ENCODE measurements at places on chromosomes 4 and X.

DNA sequence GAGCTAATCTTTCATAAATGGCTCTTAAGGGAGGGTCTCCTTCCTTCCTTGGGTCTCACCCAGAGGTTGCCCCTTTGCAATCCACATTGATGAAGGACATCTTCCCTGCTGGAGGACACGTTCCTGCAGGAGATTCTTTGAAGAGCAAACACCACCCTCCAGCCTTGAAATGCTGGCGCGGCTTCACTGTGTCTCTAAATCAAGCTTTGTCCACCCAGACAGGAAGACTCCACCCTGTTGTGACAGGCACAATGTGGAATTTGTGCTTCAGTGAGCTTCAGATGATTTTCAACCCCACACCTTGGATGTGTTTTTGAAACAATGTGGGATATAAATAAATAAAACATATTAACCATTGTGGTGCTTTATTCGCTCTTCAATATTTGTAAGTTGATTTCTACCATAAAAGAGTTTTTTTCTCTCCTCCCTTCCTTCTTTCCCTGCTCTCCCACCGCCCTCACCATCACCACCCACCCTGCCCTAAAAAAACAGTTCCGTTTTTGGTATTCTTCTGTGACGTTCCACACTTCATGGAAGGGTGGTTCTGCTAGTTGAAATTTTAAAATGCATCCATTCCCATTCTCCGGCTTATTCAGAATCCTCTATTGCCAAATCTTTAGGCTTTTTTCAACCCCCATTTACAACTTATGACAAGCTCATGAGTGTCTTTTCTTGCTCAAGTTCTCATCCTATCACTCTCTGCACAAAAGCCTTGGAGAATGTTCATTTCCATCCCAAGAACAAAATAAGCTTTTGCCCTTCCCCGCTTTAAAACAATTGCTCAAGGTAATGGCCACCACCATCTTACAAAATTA lies 264.3 kb downstream of the RAPGEF2 start:
- DNase-seq = peak; percentile 45

- DNase-seq = peak; percentile 72
Measured at GRCh38 chr4:151676301-151676700, 84.5 kb downstream of the GATB start.

DNA sequence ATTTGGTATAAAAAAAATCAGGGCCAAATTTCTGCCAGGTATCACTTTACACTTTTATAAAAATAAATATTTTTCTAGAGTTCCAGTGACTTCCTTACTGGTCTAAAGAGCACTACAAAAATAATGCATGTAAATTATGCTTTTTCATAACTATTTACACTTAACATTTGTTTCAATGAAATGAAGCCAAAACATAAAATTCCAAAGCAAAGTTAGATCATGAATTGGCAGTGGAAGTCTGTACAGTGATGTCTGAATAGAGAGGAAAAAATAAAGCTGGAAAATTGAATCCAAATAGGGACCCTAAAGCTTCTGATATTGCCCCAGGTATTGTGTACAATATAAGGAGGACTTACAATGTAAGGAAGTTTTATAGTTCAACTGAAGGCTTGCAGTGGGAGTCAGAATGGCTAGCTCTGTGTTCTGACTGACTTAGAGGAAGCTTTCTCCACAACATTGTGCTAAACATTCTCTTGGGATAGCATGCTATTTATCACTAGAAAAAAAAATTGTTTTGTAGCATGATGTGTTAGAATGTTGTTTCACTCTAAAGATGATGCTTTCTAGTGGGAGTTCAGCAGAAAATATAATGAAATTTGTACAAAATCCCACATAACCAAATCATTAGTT lies 288.2 kb upstream of the UGT8 start:
- DNase-seq = no peak

DNA sequence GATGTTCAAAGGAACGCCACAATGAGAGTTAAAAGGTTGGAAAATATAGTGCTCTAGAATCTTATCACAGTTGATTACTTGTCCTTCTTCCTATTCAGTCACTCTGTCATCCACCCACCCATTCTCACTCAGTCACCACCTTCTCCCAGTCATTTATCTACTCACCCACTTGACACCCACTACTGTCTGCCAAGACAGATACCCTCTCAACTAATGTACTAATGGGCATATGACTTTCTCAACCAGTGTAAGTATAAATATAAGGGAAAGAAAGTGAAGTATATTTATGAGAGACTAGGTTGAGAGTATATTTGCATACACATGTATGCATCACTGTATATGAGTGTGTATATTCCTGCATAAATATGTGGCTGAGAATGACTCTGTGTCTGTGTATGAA lies 20.0 kb downstream of the MID2 start:
- DNase-seq = no peak

DNA sequence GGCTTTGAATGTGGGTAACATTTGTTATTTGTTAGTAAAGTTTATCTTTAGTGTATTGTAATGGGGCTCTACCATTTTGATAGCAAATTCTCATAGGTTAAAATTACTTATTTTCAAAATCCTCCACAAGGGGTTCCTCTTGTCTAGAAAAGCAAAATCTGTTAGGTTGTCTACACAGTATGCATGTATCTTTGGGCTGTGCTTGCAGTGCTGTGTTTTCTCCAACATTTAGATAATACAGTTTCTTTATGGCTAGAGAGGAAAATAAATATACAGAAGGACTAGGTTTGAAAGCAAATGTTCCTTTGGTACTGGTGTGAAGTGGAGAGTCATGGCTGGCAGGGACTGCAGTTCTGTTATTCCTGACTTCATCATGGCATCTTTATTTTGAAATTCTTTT lies 40.3 kb downstream of the POLR2B start:
- no peak for DNase-seq

DNA sequence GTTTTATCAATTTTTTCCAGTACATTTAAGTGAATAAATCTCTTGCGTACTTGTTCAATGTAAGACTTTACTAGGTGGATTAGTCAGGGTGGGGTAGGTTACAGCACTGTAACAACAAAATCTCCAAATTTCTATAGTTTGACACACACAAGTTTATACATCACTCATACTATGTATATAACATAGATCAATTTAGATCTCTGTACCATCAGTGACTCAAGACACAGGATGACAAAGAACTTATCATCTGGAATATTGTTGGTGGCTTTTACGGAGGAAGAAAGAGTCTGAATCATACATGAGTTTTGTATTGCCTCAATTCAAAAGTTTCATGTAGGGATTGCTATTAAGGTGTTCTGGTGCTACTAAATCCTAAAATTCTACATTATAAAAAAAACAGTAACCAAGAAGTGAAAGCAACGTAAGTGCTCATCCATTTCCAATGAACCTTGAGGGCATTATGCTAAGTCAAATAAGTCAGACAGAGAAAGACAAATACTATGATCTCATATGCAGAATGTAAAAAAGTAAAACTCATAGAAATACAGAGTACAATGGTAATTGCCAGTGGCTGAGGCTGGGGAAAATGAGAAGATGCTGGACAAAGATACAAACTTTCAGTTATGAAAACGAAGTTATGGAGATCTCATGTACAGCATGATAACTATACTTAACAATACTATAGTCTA lies 98.0 kb upstream of the DKK2 start:
- DNase-seq = no peak

DNA sequence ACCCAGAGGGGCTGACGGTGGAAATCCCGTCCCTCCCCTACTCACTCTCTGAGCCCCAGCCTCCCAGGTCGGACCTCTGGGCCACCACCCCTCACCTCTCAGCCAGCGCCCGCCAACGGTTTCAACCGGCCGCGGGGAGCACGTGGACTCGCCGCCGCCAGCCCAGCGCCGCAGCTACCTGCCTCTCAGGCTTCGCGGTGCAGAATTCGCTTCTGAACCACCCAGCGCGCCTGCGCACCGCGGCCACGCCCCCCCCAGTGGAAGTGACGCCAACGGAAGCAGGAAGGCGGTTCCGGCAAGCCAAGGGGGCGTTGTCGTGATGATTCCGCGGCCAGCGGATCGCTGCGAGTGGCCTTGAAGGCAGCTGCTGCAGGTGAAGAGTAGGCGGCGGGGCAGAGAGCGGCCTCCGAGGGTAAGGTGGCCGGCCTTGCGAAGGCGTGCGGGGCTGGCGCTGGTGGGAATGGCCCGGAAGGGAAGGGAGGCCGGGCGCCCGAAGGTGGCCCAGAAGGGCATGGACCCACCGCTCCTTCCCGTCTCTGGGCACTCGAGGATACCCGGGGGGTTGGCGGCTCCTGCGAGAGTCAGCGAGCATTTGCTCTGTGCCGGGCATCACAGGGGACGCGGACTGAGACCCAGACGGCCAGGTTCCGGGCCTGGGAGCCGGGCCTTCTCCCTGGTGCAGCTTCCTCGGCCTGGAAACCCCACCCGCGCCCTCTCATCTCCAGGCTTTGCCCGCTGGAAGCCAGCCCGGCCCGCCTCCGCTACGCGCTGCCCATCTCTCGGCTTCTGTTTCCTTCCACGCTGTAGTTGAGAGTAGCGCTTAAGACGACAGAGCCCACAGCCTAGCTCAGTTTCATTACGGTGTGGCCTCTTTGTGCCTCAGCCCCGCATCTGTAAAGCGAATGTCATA lies at the start of the genes LYAR and ZBTB49:
Gene LYAR (minus strand): TSS at position 214 of the 910 bp plus-strand sequence. CDS start 6,412 bp downstream, outside the sequence.
Gene ZBTB49 (plus strand): TSS at position 311 of the 910 bp plus-strand sequence. CDS start 9,695 bp downstream, outside the sequence.
- peak; percentile 99 for DNase-seq

DNA sequence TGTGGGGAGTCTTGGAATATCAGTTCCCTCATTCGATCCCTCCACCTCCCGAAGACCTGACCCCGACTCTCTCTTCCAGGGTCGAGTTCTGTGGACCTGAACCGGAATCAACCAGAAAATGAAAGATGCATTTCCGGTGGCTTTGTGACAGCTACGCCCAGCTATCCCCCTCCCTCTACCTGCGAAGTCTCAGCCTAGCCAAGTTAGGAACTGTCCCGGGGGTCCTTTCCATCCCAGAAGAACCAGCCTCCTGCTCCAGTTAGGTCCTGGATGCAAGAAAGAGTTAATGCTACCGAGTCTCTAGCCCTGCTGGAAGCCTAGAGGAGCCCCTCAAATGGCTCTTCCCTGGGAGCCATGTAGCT lies 13.4 kb upstream of the ETDC start:
- no peak for DNase-seq

GRCh38 chr4:107098401-107098800 lies 62.3 kb upstream of the DKK2 start:
- no peak for DNase-seq

GRCh38 chr4:183898456-183898855 lies 6.7 kb upstream of the STOX2 start:
- no peak for DNase-seq

GRCh38 chr4:172881645-172882044 lies 287.0 kb upstream of the GALNT7 start:
- no peak for DNase-seq

DNA sequence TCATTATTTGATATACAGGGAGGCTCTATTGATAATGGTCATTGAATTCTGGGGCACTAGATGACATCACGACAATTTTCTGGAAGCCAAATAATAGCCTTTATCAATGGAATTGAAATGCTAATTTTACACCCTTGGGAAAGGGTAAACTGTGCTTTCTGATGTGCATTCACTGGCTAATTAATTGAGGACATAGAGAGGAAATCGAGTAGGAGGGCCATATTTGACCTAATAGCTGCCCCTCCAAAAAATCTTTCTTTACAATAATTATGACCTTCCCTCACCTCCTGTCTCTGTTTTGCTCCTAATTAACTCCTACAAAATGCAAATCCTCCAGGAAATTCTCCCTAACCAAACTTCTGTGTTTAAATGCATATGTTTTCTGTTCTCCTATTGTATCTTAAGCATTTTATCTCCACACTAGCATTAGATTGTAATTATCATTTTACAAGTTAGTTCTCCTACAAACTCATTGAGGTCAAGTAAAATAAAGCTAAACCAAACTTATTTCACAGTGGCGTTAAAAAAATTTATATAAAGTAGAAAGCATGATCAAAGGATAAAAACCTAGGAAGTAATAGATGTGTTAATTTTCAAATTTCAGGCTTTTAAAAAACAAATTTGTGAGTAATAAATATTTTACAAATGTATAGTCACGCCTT lies 1414.0 kb upstream of the AGA start:
- no peak for DNase-seq

DNA sequence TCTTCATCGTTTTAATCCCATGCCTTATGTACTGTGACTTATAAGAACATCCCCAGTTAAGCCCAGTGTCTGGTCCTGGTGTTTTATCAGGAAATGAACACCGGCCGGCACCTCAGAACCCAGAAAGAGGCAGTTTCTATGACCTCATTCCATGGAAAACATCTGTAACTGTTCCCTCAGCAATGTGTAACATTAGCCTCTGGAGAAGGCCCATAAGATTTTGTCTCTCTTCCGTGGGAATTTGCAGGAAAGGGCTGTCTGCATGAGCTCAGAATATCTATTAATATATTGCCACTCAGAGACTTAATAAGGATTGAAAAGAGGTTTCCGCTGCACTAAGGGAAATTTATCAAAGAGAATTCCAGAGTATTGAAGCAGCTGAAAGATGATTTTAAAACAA lies 3.1 kb upstream of the TCEANC start:
- no peak for DNase-seq

DNA sequence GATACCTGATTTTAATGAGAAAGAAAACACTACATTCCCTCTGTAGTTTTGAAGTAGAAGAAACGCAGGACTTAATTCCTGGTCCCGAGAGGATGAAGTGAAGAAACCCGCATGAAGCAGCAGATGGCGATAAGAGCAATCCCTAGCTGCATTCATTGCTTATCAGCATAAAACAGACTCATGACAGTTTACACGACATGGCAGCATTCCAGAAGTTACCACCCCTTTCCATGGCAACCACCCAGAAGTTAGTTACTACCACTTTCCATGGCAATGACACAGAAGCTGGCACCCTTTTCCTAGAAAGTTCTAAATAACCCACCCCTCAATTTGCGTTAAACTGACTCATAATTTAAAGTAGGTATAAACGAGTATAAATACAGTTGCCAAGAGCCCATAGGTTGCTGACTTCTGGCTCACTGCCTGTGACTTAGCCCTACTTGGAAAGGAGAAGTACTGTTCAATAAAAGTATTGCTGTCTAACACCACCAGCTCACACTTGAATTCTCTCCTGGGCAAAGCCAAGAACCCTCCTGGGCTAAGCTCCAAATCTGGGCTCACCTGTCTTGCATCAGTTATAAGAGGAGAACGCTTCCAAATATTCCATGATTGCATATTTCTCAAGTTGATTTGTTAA lies 5.5 kb upstream of the XAGE2 start:
- no peak for DNase-seq

GRCh38 chr4:3122081-3122563 lies 47.6 kb downstream of the HTT start:
- peak; percentile 56 for DNase-seq

- no peak for DNase-seq
Measured at GRCh38 chr4:73772363-73772762, 32.0 kb downstream of the CXCL8 start.

- DNase-seq = no peak
Measured at GRCh38 chr4:36323816-36324419, 42.5 kb downstream of the DTHD1 start.

DNA sequence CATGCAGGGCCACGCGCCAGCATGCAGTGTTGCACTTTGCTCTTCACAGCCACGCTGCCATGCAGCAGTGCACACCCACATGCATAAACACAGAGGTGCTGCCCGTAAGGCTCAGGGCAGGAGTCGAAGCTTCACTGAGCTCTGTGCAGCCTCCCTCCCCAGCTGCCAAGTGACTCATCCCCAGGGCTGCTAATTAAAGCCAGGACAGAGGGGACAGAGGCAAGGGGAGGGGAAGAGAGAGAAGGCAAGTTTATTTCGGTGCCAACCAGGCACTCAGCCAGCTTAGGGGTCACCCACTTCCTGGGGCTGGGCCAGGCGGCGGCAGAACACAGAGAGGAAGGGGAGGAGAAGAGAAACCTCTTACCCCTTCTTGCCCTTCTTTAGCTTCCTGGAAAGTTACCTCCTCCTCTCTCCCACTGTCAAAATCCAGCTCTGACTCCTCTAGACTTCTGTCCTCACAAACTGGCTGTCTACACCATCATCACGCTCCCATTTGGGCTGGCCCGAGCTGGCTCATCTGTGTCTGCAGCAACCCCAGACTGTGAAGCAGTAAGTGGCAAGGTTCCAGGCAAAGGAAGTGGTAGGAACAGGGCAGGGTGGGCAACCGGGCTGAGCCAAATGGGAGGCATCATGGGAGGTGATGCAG lies 6.2 kb upstream of the IQSEC2 start:
- DNase-seq = peak; percentile 82
